ENCODE measurements at places on chromosomes 5 and 9.

- peaks cover 73% of the 10 kb centered on the region for H3K27me3 ChIP-seq
- DNase-seq: no peak
- H3K27ac ChIP-seq: no peak overlapping the region
Observed at GRCh38 chr5:175448276-175448675, 4.3 kb upstream of the DRD1 start.

DNA sequence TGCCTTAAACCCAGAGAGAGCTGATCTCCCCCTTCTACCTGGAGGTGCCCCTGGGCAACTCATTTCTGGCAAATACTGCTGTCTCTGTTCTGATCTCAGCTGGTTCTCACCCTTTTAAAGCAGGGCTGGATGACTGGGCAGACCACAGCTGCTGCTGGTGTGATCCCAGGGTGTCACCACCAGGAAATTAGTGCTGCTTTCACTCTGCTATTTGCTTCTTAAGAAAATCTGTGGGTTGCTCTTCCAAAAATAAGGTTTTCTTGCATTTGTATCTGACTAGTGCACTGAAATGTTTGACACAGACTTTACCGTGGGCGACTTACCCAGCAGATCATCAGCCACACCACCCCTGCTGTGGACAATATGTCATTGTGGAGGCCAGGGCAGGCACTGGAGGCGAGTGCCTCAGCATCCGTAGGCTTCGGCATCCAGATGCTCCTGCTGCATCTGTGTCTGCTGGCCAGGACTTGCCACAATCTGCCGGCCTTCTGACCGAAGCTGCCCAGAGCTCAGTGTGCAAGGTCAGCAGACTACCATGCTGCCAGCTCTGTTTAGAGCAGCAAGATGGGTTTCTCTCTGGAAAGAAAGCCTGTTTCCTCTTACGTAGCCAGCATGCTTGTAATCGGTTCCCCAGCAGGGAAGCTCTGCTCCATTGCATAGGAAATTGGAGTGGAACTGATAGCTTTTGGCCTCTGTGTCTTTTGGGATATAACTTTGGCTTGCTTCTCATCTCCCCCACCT, 13.6 kb downstream of the ARHGAP26 start:
- H3K36me3 ChIP-seq: peaks cover 2% of the 10 kb centered on the region
- no peaks in the 10 kb centered on the region for H3K27me3 ChIP-seq
- peak overlapping the region; percentile 5 for H3K4me3 ChIP-seq
- H3K27ac ChIP-seq: peak overlapping the region; percentile 71
- peaks cover 40% of the 10 kb centered on the region for H3K4me1 ChIP-seq

DNA sequence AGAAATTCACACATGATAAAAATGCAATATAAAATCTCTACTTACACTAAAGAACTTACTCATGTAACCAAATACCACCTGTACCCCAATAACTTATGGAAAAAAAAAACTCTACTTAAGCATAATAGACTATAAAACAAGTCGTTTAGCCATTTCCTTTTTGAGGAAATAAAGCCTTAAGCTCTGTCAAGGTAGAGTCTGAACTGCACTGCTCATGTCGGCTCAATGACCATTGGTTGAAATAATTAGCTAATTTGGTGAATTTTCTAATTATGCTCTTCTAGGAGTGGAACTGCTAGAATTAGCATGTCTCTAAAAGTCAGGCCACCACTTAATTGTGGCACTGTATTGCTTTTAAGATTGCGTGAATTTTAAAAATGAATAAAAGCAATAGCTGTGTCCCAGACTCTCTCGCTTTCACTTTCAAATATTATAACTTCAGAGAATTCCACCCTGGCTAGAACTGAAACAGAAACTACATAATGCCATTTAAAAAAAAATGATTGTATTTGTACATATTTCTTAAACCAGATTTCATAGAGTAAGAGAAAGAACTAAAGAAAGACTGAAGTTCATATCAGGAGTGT, 113.0 kb upstream of the PCA3 start:
- H3K27me3 ChIP-seq: peaks cover 2% of the 10 kb centered on the region
- peaks cover 36% of the 10 kb centered on the region for H3K4me1 ChIP-seq
- no peaks in the 10 kb centered on the region for H3K36me3 ChIP-seq
- no peak for DNase-seq
- H3K27ac ChIP-seq: no peak overlapping the region

- no peaks in the 10 kb centered on the region for H3K27me3 ChIP-seq
- H3K4me1 ChIP-seq: no peaks in the 10 kb centered on the region
- H3K36me3 ChIP-seq: no peaks in the 10 kb centered on the region
- H3K27ac ChIP-seq: no peak overlapping the region
Observed at GRCh38 chr5:128341056-128341455, 197.0 kb downstream of the FBN2 start.

- no peak overlapping the region for H3K4me3 ChIP-seq
- H3K36me3 ChIP-seq: peaks cover 12% of the 10 kb centered on the region
- H3K4me1 ChIP-seq: peaks cover 3% of the 10 kb centered on the region
- no peak overlapping the region for H3K27ac ChIP-seq
- no peaks in the 10 kb centered on the region for H3K27me3 ChIP-seq
Observed at GRCh38 chr9:93677641-93678136, 101.3 kb downstream of the PHF2 start.

DNA sequence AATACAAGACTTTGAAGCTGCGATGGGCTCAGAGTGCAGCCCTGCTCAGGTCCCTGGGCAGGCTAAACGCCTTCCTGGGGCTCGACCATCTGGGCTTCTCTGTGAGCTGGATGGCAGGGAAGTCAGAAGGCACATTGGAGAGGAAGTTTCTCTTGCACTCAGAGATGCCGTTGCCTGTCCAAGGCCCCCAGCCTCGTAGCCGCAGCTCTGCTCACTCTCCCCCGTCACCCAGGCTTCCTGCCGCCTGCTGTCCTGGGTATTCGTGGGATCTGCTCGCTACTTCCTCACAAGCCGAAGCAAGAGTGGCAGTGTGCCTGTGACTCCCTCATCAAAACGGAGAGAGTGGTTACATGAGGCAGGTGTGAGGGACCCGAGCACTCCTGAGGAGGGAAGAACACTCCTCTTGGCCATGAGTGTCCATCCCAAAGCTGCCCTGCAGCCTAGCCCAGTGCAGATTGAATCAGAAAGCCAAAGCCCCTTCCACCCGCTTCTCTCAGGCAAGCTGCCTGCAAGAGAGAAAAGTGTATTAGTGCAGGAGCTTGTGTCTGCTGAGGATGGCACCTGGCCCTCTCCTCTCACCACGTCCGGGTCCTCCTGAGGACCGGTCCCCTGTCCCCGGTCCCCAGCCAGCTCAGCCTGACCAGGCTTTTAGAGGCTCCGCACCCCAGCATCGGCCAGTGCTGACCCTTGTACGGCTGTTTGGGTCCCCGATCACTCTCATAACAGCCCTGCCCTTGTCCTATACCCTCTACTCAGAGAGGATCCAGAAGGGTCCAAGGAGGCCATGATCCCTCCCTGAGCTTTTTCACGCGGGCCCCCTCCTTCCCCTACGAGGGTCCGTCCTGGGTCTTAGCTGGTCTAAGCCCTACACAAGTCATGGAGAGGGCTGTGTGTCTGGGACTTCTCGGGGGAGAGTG, 7.3 kb downstream of the FCN2 start:
- H3K4me3 ChIP-seq: no peak overlapping the region
- no peaks in the 10 kb centered on the region for H3K27me3 ChIP-seq
- H3K27ac ChIP-seq: no peak overlapping the region
- no peaks in the 10 kb centered on the region for H3K36me3 ChIP-seq

- no peak overlapping the region for H3K4me3 ChIP-seq
- H3K27ac ChIP-seq: no peak overlapping the region
- DNase-seq: no peak
- no peaks in the 10 kb centered on the region for H3K4me1 ChIP-seq
- H3K36me3 ChIP-seq: no peaks in the 10 kb centered on the region
- no peaks in the 10 kb centered on the region for H3K27me3 ChIP-seq
Observed at GRCh38 chr5:167918184-167918812, 373.1 kb upstream of the WWC1 start.

DNA sequence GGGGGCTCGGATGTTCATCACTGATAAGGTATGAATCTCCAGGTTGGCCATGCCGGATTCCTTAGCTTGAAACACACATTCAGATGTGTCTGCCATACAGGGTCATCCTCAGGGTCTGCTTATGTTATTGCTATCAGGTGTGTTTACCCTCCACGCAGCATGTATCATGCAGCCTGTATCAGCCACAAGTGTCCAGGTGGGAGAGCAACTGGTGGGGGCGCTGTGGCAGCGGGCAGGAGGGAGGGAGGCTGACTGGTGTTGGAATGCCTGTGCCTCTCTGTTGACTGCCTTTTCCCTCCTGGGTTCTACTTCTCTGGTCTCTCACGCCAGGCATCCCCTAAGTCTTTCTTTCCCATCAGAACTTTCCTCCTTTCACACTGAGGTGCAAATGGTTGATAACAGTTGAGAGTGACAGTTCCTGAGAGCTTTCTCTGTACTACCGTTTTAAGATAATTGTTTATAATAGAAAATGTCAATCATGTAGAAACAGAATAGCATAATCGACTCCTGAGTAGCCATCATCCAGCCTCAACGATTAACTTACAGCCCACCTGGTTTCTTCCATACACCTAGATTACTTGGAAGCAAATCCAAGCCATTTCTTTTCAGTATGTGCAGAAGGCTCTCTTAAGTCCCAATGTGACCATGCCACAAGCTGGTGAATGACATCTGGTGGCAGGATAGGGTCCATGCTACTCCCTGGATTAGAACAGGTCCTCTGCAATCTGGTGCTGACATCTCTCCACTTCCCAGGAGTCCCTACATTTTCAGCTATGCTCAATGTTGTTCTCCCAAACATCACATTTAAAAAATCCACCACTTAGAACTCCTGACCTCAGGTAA, 86.6 kb downstream of the ACER2 start:
- no peaks in the 10 kb centered on the region for H3K36me3 ChIP-seq
- H3K27me3 ChIP-seq: no peaks in the 10 kb centered on the region
- no peak overlapping the region for H3K4me3 ChIP-seq
- H3K4me1 ChIP-seq: peaks cover 10% of the 10 kb centered on the region
- DNase-seq: no peak

DNA sequence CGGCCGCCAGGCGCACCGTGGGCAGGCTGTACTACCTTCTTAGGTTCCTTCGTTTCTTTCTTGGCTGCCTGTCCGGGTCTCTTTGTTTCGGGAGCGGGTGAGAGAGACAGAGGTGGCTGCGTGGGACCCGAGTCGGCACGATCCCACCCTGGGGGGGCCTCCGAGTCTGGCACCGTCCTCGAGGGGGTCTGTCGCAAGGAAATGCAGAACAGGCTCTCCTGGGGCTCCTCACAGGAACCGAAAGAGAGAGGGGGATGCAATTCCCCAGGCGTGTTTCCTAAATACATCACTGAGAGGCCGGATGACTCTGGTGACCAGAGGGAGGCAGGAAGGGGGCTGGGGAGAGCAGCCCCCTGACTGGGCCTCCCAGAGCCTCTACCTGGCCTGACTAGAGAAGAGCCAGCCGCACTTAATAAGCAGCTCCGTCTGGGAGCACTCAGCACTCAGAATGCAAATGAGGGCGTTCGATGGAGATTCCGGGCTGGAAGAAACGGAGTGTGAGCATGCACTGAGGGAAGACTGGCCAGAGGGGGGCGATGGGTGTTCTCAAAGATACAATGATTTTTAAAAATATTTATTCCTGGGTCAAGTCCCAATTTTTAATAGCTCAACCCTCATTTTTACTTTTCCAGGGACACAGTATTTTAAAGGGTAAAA, 11.7 kb upstream of the INPP5E start:
- H3K4me3 ChIP-seq: no peak overlapping the region
- no peaks in the 10 kb centered on the region for H3K27me3 ChIP-seq
- H3K36me3 ChIP-seq: peaks cover 59% of the 10 kb centered on the region
- no peak for DNase-seq

DNA sequence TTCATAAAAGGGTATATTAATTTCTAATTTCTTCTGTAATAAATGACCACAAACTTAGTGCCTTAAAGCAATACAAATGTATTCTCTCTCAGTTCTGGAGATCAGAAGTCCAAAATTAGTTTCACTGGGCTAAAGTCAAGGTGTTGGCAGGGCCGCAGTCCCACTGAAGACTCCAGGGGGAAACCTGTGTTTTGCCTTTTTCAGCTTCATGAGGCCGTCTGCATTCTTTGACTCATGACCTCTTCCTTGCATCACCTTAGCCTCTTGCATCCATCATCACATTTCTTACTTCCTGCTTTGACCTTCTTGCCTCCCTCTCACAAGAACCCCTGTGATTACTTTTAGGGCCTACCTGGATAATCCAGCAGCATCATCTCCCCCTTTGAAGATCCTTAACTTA, 42.0 kb upstream of the ALDH1B1 start:
- no peak for DNase-seq
- no peak overlapping the region for H3K27ac ChIP-seq
- H3K27me3 ChIP-seq: peaks cover 5% of the 10 kb centered on the region
- H3K4me3 ChIP-seq: no peak overlapping the region
